ENCODE measurements at places on chromosomes 3 and 15. TPM values are rescaled to one million over a fixed set of nuclear protein-coding genes. Genes with fewer than 3 reads are reported as not detected.

LDHAL6B gene
- not detected for total RNA-seq

INKA1 gene
- 1.2 TPM for total RNA-seq

FEZF2 gene
- not detected for total RNA-seq

SLC28A2 gene
- not detected for total RNA-seq

SLC22A14 gene
- total RNA-seq, result not detected

CHRNA7 gene
- total RNA-seq, result not detected

TMC3 gene
- not detected for total RNA-seq

Data from activated CD4-positive, alpha-beta memory T cell treated with anti-CD3 and anti-CD28 coated beads for 36 hours (primary cell).